ENCODE measurements at places on chromosomes 12 and 14.

DNA sequence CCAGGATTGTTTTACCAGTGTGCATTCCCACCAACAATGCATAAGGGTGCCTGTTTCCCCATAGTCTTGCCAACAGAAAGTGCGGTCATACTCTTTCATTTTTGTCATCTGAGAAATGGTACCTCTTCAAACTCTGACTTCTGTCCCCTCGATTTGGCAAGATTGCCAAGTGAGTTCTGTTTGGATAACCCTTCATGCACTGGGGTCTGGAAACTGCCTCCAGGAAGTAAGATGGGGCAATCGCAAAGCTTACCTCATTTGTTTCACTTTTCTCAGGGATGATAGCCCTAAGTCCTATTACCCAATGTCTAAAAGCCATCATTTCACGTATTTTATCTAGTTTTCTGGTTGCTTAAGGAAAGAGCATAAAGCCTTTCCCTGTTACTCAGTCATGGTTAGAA lies 28.6 kb upstream of the NR1H4 start:
- no peak for DNase-seq
- peaks cover 10% of the 10 kb centered on the region for H3K27me3 ChIP-seq
- no peaks in the 10 kb centered on the region for H3K36me3 ChIP-seq
- H3K27ac ChIP-seq: no peak overlapping the region

DNA sequence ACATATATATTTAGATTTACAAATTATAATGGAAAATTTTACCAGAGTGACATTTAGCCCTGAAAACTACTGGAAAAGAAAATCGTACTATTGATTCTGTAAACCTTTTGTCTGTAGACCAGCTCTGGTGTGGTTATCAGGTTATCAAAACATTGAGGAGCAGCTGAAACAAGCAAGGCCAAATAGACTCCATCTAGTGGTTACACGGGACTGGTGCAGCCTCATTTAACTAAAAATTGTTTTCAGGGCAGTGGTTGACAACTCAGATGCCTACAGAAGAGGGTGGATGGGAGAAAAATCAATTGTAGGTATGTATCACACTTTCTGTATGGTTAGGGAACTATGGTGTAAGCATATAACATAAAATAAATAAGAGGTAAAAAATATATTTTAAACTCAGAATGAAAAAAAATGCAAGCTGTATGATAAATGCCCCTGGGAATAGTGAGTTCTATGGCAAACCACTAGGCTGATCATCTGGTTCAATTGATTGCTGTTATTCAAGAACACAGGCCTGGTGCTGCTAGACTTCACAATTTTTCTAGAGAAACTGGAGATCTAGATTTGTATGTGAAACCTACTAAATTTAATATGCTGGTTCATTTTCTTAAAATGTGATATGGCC lies 51.2 kb downstream of the ACSS3 start:
- no peak overlapping the region for H3K4me3 ChIP-seq
- no peaks in the 10 kb centered on the region for H3K27me3 ChIP-seq
- DNase-seq: peak; percentile 26
- H3K27ac ChIP-seq: no peak overlapping the region
- H3K4me1 ChIP-seq: no peaks in the 10 kb centered on the region
- peaks cover 47% of the 10 kb centered on the region for H3K36me3 ChIP-seq

DNA sequence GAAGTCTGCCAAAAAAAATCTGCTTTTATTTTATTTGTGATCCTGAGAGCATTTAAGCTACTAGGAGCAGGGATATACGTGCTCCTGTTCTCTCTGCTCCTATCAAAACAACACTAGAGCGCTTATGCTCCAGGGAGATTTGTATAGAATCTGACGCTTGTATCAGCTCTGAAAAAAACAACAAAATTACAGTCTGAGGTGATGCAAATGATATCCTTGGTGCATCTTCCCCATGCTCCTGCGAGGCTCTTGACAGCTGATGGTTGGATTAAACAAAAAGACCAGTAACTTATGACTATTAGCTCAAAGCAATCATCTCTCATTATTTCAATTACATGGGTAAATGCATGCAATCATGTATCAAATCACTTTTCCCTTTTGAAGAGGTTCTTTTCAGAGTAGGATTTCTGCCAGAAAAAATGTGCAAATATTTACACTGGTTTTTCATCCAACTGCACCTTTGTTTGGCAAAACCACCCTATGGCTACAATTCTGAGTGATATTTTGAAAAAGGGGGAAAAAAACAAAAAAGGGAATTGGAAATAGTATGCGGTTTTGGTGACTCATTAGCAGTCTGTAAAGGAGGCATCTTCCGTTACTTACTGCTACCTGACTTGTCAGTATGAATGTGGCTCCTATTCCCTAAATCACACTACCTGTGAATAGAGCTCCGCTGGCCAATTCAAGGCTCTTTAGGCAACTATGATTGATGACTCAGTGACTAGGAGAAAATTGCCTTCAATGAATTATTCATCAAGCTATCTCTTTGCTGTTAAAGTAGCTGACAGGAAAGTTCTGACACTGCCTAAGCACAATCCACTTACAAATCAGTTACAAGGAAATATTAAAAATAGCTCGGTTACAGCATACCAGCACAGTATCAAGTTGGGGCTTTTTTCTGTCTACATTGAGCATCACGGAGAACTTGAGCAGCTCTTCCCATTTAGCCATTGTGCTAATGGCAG lies 450.0 kb downstream of the FOXG1 start:
- H3K27me3 ChIP-seq: peaks cover 7% of the 10 kb centered on the region
- DNase-seq: no peak
- H3K4me1 ChIP-seq: peaks cover 12% of the 10 kb centered on the region
- H3K27ac ChIP-seq: no peak overlapping the region
- H3K4me3 ChIP-seq: no peak overlapping the region
- H3K36me3 ChIP-seq: no peaks in the 10 kb centered on the region

GRCh38 chr14:99564256-99564925 lies 39.6 kb downstream of the CCDC85C start:
- H3K36me3 ChIP-seq: peaks cover 2% of the 10 kb centered on the region
- peak overlapping the region; percentile 40 for H3K4me3 ChIP-seq
- peaks cover 87% of the 10 kb centered on the region for H3K4me1 ChIP-seq
- no peak for DNase-seq
- peaks cover 13% of the 10 kb centered on the region for H3K27me3 ChIP-seq

GRCh38 chr12:14403711-14404196 lies 38.3 kb downstream of the ATF7IP start:
- H3K27me3 ChIP-seq: no peaks in the 10 kb centered on the region
- peaks cover 83% of the 10 kb centered on the region for H3K36me3 ChIP-seq
- H3K4me3 ChIP-seq: no peak overlapping the region
- peaks cover 21% of the 10 kb centered on the region for H3K4me1 ChIP-seq
- DNase-seq: no peak
- peak overlapping the region; percentile 67 for H3K27ac ChIP-seq

DNA sequence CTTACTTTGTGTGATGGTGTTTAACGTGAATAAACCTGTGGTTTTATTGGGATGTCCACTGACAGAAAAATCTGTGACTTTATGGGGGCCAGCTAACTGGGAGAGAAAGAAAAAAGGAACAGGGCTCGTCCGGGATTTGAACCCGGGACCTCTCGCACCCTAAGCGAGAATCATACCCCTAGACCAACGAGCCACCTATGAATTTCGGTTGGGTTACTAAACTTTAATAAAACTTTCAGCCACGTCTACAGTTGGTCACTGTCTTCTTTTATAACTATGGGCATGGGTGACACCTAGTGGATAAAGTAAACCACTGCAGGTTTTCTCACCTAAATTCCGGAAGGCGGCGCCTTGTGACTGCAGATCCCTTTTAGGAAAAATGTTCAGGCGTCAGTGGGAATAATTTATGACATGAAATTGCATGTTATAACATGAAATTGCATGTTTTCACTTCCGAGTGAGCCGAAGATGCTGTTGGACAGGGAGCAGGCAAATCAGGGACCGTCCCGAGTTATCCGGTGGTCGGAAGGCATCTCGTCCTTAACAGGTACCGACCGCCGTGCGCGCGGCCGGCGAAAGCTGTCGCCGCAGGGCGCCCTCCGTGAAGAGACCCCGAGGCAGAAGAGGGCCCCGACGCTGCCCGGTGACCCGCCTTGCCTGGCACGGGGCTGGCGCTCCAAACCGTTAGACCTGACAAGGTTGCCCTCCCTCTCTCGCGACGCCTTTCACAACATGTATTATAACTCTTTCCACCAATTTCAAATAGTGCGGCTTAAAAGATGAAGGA lies 18.2 kb upstream of the RNASE12 start:
- H3K4me1 ChIP-seq: no peaks in the 10 kb centered on the region
- H3K27ac ChIP-seq: no peak overlapping the region
- H3K4me3 ChIP-seq: no peak overlapping the region
- H3K36me3 ChIP-seq: no peaks in the 10 kb centered on the region
- DNase-seq: peak; percentile 66
- peaks cover 6% of the 10 kb centered on the region for H3K27me3 ChIP-seq

DNA sequence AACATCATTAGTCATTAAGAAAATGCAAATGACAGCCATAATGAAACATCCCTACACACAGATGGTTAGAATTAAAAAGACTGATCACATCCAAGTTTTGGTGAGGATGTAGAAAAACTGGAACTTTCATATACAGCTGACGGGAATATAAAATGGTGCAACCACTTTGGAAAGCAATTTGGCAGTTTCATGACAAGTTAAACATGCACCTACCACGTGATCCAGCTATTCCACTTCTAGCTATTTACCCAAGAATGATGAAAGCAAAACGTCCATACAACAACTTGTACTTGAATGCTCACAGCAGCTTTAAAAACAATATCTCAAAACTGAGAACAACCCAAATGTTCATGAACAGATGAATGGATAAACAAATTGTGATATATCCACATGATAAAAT lies 77.9 kb upstream of the AVPR1A start:
- no peaks in the 10 kb centered on the region for H3K36me3 ChIP-seq

DNA sequence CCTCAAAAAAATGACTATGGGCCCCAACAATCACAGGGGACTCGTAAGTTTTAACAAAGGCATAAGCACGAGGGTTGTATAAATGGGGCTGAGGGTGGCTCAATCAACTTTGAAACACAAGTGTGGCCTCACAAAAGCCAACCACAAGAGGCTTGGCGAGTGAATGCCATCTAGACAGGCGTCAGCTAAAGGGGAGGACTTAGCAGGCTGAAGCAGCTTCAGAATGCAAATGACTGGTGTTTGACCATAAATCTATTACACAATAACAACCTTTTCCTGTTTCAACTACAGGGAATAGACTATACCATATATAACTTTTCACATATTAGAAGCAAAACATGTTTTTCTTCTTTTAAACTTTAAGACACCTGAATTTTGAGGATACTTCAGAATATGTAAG lies 777.9 kb downstream of the FSCB start:
- H3K36me3 ChIP-seq: no peaks in the 10 kb centered on the region
- H3K27me3 ChIP-seq: peaks cover 3% of the 10 kb centered on the region
- H3K4me1 ChIP-seq: peaks cover under 1% of the 10 kb centered on the region
- no peak overlapping the region for H3K27ac ChIP-seq
- no peak overlapping the region for H3K4me3 ChIP-seq
- DNase-seq: no peak

DNA sequence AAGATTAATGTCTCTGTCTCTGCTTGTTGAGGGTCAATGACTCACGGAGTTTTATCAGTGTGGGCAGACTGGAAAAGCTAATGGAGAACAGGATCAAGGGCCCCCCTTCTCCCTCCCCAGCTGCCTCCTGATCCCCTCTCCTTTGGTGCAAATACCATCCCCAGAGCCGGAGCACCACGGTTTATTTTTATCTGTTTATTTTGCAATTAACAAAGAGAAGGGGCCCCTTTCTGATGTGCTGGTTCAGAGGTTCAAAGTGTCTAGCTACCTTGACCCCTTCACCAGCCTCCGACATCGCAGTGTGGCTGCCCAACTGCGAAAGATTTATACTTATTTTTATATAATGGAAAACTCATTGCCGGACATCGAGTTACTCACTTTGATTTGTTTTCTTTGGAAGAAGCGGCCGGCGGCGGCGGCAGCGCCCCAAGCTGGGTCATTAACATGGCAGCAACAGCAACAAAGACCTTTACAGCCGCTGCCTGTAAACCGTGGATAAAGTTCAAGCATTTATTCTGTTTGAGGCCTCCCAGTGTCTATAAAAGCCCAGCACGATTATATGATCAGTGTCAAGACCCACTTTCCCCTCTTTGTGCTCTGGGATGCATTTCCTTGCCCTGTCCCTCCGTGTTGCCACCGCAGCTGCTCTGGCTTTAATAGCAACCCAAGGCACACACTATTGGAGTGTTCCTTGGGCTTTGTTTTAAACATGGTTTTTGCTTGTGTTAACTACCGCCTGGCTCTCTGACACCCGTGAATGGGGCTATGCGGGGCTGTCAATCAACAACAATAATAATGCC lies 47.4 kb upstream of the PARP11 start:
- peaks cover 10% of the 10 kb centered on the region for H3K36me3 ChIP-seq
- no peaks in the 10 kb centered on the region for H3K27me3 ChIP-seq
- H3K4me3 ChIP-seq: no peak overlapping the region
- peak; percentile 72 for DNase-seq
- H3K4me1 ChIP-seq: peaks cover 11% of the 10 kb centered on the region
- no peak overlapping the region for H3K27ac ChIP-seq

- H3K4me1 ChIP-seq: no peaks in the 10 kb centered on the region
- H3K27ac ChIP-seq: no peak overlapping the region
- no peak overlapping the region for H3K4me3 ChIP-seq
Observed at GRCh38 chr12:77124767-77125166, 59.4 kb upstream of the E2F7 start.

DNA sequence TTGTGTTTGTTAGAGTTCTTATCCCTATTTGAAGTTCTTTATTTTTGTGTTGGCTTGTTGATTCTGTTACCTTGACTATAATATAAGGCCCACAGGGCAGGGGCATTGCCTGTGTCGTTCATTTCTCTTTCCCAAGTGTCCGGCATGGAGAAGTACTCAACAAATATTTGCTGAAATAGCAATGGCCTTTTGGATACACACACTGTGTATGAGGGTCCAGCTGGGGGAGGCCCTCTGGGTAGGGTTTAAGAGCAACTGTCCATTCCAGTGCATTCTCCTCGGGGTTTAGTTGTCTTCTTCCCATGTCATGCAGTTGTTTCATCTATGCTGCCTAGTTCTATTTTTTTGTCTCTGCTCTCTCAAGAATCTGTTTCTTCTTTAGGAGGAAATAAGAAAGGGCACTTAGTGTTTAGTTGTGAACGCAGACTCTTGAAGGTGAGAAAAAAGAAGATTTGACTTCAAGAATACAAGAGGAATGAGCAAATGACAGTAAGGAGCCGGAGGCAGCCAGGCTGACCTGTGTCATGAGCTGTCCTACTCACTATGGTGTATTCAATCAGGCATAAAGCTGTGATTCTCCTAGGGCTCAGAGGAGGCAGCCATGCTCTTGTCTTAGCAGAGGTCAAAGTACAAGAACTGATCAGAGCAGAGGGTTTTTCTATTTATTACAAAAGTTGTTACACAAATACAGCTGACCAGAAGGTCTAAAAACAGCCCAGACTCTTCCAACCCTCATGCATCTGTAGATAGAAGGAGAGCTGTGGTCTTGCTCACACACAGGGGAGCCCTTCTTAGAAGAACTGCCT lies 10.2 kb downstream of the ERG28 start:
- H3K36me3 ChIP-seq: peaks cover 55% of the 10 kb centered on the region
- H3K4me3 ChIP-seq: no peak overlapping the region
- H3K4me1 ChIP-seq: peaks cover 30% of the 10 kb centered on the region
- no peak overlapping the region for H3K27ac ChIP-seq

GRCh38 chr12:122381021-122381420 lies 41.4 kb downstream of the CLIP1 start:
- no peak for DNase-seq
- H3K4me3 ChIP-seq: no peak overlapping the region
- H3K27me3 ChIP-seq: peaks cover 4% of the 10 kb centered on the region
- peaks cover 9% of the 10 kb centered on the region for H3K36me3 ChIP-seq

GRCh38 chr14:90553921-90554336 lies 157.1 kb downstream of the CALM1 start:
- no peak overlapping the region for H3K27ac ChIP-seq
- peaks cover 7% of the 10 kb centered on the region for H3K36me3 ChIP-seq
- no peaks in the 10 kb centered on the region for H3K27me3 ChIP-seq
- no peak overlapping the region for H3K4me3 ChIP-seq
- H3K4me1 ChIP-seq: peaks cover 36% of the 10 kb centered on the region

Data from nephron progenitor cell (in vitro differentiated cells).